Left ventricle myocardium superior (tissue), 1 donor: ENCODE measurements at places on chromosomes 7 and 10. TPM values are rescaled to one million over a fixed set of nuclear protein-coding genes. Genes with fewer than 3 reads are reported as not detected.
A peak's percentile ranks its signal among the peaks of the same experiment; 100 is the strongest.

DNA sequence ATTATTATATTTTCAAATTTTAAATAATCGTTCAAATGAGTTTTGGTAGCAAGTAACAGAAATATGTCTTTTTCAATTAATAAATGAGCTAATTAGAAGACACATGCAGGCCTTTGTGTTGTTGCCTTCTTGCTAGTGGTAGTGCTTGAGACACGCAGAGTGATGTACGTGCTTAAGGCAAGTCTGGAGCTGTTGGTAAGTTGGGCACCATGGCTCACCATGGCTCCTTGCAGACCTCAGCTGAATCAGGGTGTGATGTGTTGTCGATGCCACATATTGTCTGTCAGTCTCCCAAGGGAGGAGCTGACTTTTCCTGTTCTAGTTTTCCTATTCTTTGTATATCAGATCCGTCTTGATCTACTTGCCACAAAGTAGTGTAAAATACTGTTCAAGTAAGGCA lies 8.3 kb downstream of the CDK14 start:
- no peak for DNase-seq

DNA sequence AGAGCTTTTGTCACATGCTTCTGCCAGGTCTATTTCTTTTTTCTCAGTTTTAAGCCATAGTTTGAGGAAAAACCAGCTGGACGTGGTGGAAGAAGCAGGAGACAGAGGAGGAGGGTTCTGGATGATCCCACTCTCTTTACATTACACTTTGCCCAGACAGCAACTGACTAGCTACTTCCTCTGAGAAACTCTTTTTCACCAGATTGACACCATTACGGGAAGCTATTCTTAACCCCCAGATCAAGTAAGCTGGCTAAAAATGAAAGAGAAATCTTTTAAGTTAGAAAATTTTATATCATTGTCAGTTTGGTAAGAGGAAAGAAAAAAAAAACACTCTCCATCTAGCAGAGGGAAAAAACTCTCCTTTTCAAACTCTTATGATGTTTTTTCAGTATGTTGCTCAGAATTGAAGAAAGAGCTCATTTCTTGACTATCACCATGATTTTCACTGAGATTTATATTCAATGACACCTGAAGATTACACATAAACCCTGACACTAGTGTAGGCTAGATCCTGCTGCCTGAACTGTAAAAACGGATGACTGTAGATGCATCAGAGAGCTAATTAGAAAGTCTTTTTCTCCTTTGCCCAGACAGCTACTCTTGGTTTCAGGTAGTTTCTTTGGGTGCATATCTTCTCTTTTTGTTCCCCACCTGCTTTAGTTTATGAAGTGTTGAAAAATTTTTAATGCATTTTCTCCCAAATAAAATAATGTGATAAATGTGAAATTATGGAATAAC lies 203.1 kb downstream of the TFEC start:
- no peak for DNase-seq

DNA sequence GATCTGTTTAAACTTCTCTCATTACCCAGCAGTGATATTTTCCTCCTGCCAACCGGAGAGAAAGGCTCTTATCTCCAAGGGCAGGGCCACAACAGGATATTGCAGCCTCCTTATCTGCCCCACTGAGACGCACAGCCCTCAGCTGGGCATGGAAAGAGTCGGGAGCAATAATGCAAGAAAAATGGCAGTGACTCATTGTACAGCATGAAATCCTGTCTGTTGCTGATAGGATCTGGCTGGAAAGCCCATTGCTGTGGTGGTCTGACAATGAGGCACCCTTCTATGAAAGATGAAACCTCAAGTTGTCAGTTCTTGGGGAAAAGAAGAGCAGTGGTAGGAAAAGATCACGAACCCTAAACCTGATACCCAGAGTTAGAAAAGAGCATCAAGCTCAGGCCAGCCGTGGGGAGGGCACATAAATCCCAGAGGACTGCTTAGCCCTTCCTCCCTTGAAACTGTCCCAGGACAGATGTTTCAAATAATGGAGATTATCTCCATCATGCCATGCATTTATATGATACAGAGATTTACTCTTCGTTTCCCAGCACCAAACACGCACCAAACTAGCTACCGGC lies 47.0 kb upstream of the FIGNL1 start:
- no peak for DNase-seq

DNA sequence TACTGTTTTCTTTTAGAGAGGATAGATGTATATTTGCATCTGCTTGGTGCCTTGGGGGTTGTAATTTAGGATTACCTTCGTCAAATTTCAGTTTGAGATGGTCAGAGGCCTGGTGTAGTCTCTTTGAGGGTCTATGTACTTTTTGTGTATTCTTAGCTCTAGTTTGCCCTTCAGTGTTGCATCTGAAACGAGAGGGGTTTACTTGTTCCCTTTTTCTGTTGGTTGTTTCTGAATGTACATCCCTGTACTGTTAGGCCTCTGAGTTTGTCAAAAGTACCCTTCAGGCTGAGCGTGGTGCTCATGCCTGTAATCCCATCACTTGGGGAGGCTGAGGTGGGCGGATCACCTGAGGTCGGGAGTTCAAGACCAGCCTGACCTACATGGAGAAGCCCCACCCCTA lies 60.0 kb downstream of the MLLT10 start:
- no peak for DNase-seq

GRCh38 chr7:51012569-51013217 lies 230.0 kb upstream of the GRB10 start:
- DNase-seq, result no peak

- no peak for DNase-seq
These were observed 150.4 kb downstream of the TAX1BP1 start for GRCh38 chr7:27890205-27890849.

DNA sequence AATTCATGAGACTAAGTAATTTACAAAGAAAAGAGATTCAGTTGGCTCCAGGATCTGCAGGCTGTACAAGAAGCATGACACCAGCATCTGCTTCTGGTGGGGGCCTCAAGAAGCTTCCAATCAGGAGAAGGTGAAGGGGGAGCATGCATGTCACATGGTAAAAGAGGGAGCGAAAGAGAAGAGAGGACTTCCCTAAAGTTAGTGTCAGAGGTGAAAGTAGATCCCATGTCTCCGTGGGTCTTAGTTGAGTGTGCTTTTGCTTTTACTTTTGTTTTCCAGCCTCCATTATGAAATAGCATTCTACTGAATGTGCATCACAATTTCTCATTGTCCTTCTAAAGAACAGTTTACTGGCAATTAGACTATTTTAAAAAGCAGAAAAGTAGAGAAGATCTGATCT lies 213.6 kb upstream of the FZD1 start:
- DNase-seq, result no peak

DNA sequence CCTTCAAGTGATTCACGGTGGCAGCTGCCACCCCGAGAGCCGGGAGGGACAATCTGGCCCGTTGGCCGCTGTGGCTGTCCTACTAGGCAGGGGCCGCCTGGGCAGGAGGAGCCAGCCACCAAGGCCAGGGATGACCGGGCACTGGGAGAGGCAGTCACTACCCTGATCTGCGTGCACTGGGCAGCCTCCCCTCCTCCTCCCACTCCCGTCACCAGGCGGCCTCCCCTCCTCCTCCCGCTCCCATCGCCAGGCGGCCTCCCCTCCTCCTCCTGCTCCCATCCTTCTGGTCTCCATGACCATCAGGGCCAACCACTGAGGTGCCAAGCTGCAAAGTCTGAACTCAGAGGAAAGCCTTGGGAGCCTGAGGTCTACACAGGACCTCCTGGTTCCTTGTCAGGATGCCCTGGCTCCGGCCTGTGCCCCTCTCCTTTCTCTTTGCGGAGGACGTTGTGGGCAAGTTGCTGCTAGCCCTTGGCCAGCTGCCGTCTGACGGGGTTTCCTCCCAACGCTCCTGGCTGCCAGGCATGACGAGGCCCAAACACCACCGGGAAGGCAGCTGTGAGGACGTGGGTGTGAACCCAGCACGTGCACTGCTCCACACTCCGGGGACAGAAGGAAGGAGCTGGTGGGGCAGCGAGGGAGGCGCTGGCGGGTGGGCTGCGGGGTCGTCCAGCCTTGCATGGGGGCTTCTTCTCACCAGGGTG lies 131.1 kb downstream of the WDR37 start:
- no peak for DNase-seq

DNA sequence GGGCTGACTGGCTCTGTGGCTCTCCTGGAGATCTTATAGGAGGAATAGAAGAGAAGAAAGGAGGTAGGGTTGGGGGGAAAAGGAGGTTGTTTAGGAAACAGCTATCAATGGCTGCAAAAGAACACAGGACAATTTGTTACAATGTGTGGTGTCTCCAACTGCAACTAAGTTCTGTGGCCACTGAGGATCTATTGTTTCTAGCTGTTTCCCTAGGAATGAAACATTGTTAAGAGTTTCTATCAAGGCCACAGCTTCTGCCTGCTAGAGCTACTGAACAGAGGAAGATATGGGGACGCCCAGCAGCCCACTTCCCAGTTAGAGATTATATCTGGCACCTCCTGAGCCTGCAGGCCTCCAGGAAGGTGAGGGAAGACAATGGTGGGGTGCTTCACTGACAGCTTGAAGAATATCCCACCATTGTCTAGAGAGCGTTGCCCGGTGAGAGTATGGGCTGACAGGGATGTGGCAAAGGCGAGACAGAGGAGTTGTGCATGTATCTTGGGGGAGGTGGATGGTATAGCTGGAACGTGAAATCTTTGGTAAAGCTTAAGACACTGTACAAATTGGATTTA lies 4.0 kb downstream of the SCD start:
- DNase-seq, result no peak

GRCh38 chr7:18087687-18088078 lies 60.0 kb upstream of the PRPS1L1 start:
- peak; percentile 31 for DNase-seq

GRCh38 chr10:79353000-79353406 lies 5.7 kb downstream of the PPIF start:
- DNase-seq, result no peak

DNA sequence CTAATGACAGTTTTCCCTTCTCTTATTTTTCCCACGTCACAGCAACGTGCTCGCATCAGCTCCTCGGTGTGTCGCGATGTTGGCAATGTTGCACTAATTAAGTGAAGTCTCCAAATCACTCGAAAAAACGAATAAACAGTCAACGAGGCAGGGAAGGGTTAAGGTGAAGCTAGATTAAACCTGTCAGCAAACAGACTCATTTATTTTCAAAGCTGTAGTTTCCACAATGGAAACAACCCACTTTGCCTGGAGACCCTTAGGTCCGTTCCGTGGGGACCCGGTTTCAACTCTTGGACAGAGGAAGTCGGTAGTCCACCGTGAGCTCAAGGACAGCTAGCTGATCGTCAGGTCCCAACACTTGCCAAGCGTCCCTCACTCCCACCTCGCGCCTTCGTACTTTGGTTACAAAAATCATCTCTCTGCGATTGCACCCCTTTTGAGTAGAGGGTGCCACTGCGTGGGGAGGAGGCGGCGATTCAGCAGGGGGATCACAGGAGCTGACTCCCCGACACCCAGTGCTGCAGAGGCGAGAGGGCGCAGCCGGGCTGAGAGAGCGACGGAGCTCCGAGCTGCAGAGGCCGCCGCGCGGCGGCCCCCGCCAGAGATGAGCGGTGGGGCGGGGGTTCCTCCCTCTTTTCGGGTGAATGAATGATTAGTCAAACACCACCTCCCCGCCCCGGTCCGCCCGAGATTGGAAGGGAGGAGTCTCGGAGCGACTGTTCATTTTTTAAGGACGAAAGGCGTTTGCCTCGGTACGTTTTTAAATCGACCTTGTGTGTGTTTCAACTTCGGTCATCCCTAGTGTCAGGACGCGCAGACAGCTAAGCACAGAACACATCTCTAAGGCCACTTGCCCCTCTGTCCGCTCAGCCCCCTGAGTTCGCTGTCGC lies 1.3 kb upstream of the BMPER start:
- DNase-seq, result peak; percentile 66

DNA sequence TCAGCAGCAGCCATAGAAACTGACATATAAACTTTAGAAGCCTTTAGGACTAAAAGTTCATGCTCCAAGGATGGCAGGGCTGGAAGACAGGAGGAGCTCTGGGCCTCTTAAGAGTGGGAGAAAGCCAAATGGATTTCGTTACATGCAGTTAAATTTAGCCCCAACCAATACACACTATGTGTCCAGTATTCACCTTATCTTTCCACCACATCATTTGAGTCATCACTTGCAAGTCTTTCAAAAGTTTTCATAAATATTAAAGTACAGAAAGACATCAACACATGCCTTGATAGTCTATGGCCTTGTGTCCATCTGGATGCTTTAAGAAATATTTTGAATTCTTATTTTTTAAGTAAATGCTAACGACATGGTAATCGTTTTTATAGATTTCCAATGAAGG lies 392.4 kb upstream of the LRRN3 start:
- no peak for DNase-seq

- no peak for DNase-seq
These were observed 37.7 kb upstream of the MAP3K8 start for GRCh38 chr10:30396293-30396692.

GRCh38 chr10:11189582-11190376 lies 172.1 kb downstream of the CELF2 start:
- DNase-seq, result no peak

GRCh38 chr10:70544431-70545340 lies 57.9 kb downstream of the PRF1 start:
- no peak for DNase-seq

GRCh38 chr7:47093320-47094234 lies 488.3 kb downstream of the TNS3 start:
- DNase-seq, result no peak

- no peak for DNase-seq
These were observed 86.8 kb downstream of the MPLKIP start for GRCh38 chr7:40047661-40048060.

- DNase-seq, result no peak
These were observed 13.9 kb downstream of the VENTX start for GRCh38 chr10:133251388-133252222.

DNA sequence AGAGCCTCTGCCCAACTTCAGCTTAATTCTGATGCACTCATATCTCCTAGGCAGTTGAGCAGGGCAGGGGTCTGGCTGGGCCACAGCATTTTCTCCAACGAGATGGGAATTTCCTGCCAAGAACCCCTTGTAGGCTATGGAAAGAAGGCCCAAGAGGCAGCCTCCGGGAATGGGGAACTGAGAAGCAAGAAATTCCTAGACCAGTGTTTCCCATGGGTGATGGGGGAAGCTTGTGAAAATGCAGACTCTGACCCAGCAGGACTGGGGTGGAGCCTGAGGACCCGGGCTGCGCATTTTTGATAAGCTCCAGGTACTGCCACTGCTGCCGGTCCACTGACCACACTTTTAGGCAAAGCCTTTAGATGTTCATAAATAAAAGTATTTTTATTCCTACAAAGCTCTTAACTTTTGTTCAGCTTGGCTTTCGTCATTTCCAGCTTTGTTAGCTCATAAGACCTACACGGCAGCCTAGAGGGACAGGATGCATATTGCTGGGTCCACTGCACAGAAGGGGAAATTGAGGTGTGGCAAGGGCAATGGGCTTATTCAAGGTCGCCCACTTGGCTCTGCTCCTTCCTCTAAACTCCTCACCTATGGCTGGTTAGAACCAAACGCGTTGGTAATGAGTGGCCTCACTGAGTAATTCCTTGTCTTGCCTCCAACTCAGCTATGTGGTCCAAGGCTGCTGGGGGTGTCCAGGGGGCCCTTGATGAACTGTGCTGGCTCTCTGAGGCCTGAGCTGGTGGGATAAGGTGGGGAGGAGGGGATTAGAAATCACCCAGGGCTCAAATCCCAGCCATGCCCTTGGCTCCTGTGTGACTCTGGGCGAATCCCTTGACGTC lies 29.5 kb downstream of the ZCCHC24 start:
- DNase-seq, result no peak

LIPF gene
- not detected for total RNA-seq

RPS24 gene
- 807 TPM for total RNA-seq

GTF2IRD1 gene
- total RNA-seq, result 19.5 TPM

CYP2C9 gene
- total RNA-seq, result not detected

SMO gene
- total RNA-seq, result 5.0 TPM
